Suprapubic skin (tissue), 4 donors: ENCODE measurements at places on chromosomes 4 and X.

DNA sequence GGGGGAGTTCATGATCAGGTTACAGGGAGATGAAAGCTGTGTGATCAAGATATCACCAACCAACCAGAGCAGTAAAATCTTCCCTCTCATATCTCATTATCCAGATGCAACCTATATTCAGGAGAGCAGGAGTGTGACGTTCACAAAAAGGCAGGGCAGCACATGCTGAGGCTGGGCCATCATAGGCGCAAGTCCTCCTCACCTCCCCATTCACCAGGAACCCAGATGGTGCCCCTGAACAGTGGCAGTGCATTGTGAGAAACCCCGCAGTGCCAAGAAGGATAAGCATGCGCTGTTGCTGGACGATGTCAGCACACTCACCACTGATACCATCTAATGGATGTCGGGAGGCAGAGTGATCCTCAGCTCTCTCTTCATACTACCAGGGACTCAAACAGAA, 170.9 kb downstream of the COL25A1 start:
- no peak for DNase-seq

DNA sequence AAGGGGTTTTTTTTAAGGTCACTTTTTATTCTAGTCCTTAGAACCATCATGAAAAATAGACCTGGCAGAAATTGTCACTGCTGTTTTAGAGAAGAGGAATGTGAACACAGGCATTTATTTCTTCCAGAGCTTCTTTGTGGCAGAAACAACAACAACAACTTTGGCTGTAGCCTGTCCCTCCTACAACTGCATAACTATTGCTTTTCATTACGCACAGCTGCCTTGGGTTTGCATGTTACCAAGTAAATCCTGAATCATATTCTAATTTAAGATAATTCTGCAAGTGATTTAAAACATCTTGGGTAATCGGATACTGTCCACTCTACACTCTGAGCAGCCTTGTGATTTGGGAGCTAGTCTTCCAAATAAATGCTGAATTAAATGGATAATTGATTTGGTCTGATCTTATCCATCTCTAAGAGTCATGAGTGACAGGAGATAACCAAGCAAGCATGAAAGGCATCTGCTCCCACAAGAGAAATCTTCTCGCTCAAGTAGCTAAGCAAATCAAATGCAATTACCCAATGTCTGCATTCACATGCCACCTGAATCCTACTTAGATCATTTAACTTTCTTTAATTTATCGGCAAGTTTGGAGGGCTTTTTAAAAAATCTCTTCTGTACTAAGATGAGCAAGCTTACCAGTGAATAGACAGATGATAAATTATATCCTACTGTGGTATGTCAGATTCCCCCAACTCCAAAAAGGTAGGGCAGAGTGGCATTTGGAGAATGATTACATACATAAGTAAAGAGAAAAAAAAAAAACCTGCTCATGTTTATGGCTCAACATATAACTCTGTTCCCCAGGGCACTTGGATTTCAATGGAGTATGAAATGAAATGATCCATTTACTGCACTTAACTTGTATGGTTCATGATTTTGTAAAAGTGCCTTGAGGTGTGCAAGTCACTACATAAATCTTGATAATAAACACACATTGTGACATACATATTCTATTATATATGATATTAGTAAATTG, 73.6 kb downstream of the EGF start:
- DNase-seq, result no peak

GRCh38 chr4:165308606-165309005, 18.9 kb upstream of the MSMO1 start:
- no peak for DNase-seq

DNA sequence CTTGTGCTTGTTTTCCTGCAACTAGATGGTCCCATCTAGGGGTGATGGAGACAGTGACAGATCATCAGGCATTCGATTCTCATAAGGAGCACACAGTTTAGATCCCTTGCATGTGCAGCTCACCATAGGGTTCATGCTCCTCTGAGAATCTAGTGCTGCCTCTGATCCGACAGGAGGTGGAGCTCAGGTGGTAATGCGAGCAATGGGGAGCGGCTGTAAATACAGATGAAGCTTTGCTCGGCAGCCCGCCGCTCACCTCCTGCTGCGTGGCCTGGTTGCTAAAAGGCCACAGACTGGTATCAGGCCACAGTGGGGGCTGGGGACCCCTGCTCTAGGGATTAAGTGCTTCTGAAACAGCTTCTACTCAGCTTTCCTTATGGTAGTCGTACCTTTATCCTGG, 28.5 kb upstream of the CCDC110 start:
- DNase-seq, result no peak

GRCh38 chr4:5812506-5813229, 80.2 kb downstream of the CRMP1 start:
- DNase-seq, result no peak

DNA sequence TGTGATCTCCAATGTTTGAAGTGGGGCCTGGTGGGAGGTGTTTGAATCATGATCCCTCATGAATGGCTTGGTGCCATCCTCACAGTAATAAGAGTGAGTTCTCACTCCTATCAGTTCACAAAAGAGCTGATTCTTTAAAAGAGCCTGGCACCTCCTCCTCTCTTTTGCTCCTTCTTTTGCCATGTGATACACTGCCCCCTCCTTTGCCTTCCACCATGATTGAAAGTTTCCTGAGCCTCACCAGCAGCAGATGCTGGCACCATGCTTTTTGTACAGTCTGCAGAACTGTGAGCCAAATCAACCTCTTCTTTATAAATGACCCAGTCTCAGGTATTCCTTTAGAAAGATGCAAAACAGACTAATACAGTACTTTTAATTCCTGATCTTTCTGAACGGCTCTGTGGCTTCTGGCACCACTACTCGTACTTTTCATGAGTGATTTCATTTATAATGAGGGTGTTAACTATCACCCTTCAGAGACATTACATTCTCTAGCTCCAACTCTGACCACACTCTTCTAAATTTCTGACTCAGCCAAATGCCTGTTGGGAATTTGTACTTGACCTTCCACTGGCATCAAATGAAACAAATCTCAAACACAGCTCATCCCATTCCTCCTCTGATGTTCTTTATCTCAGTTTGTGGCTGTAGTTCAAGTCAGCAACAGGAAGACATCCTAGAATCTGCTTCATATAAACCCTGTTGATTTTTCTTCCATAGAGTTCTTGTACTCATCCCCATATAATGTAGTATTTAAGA, 4.2 kb downstream of the UFSP2 start:
- no peak for DNase-seq

GRCh38 chr4:140052050-140052449, 101.9 kb downstream of the MAML3 start:
- DNase-seq, result no peak

GRCh38 chr4:15756361-15756861, 21.7 kb upstream of the CD38 start:
- no peak for DNase-seq

DNA sequence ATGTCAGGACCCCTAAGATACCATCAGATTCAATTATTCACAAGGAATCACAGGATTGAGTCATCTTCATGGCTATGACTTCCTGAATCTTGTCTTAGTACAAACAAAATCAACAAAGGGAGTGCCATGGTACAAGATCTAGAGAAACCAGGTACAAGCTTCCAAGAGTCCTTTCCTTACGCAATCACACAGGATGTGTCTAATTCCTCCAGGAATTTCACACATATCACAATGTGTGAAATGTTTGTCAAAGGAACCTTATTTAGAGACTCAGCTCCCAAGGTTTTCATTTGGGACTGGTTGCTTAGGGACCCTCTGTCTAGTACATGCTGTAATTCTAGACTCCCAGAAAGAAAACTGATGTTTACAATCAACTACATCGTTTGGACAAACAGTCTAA, 83.0 kb downstream of the MAB21L2 start:
- DNase-seq, result no peak

DNA sequence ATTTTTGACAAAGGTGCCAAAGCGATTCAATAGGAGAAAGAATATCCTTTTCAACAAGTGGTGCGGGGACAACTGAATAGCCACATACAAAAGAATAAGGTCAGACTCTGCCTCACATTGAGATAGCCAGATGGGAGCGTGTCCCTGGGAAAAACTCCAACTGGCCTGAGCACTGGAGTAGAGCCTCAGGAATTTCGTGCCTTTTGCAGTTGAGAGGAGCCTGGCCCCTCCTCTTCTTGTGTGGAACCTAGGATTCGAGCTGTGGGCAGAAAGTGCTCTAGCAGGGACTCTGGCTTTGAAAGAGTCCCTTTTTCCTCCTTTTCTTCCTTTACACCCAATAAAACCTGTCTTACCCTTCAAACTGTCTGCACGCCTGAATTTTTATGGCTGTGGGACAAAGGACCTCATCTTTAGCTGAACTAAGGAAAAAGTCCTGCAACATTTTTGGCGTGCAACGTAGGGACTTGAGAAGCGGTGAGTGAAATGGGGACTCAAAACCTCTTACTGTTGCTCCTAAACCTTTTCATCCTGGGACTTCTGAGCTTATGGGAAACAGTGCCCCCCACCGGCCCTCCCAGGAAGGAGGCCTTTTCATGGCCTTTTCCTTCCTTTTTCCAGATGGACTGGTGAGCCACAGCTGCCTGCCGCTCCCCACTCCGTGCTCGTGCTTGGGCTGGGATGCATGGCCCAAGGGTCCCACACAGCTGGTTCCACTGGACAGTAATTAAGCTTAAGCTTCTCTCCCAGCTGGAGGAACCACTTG, 68.6 kb downstream of the BMP15 start:
- DNase-seq, result no peak

DNA sequence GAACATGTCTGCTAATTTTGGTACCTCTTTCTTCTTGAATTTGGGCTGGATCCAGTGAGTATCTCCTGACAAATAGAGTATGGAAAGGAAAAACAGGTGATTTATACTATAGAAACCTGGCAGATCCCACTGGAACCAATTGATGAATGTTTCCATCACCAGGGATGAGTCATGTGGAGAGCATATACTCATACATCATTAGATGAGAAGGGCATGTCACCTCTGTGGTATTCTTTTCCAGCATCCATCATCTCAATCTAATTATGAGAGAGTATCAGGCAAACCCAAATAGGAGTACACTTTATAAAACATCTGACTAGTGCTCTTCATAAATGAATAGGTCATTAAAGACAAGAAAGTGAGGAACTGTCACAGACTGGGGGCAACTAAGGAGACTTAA, 90.7 kb downstream of the CLDN22 start:
- DNase-seq, result no peak

- no peak for DNase-seq
Measured at GRCh38 chrX:140943513-140943912, 58.9 kb upstream of the SPANXB1 start.

GRCh38 chr4:139017861-139018260, 2.3 kb downstream of the NOCT start:
- no peak for DNase-seq

- DNase-seq, result no peak
Measured at GRCh38 chr4:181507938-181508337, 735.3 kb upstream of the TENM3 start.

DNA sequence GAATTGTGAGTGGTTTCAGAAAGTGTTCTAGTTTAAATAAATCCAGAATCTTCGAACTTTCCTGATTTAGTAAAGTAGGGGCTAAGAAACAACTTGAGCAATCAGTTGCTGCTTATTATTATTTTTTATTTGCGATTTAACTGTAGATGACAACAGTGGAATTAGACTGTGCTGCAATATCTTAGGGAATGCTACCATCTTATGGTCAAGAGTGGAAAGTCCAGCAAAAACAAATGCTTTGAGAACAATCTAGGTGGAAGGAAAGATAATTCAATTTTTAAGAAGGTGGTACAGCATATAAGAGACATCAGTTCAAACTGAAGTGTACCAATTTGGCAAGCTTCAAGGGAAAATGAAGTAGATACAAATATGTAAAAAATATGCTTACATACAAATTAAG, 73.3 kb downstream of the CYLC1 start:
- DNase-seq, result no peak

GRCh38 chrX:15349046-15349445, 13.7 kb upstream of the PIGA start:
- DNase-seq, result no peak

- no peak for DNase-seq
Measured at GRCh38 chr4:77662396-77662795, 56.8 kb downstream of the CXCL13 start.

- DNase-seq, result no peak
Measured at GRCh38 chrX:17736478-17736855, 826 bp upstream of the SCML1 start.

GRCh38 chr4:177596035-177596434, 153.8 kb upstream of the AGA start:
- DNase-seq, result no peak
